ENCODE measurements at places on chromosomes 5 and 9. TPM values are rescaled to one million over a fixed set of nuclear protein-coding genes. Genes with fewer than 3 reads are reported as not detected.

GLRA1 gene
- total RNA-seq = not detected

GABRA1 gene
- total RNA-seq = not detected

ADRB2 gene
- 5.6 TPM for total RNA-seq

NIPAL4 gene
- not detected for total RNA-seq

IL17B gene
- total RNA-seq = not detected
